Stimulated activated CD4-positive, alpha-beta T cell treated with anti-CD3 and anti-CD28 coated beads, Interleukin-1b, Interleukin-23, amount 100 ng/mL, for 24 hours (primary cell): ENCODE measurements at places on chromosomes 6 and 20.

DNA sequence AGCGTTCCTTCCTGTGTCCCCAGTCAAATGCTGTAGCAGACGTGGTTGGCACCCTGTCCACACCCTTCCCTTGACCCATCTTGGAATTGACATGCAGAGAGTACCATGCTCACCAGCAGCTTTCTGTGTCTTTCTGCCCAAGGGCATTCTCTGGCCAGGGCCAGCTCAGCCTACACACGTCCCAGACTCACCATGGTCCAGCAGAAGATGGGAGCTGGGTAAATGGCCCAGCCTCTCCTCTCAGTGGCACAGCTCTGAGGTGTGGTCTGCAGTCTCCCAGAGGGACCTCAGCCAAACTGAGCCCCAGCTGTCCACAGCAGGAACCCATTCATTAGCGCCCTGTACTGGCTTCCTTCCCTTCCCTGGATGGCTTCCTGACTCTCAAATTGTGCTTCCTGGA is 31.1 kb upstream of the BLCAP start:
- no peak for DNase-seq

DNA sequence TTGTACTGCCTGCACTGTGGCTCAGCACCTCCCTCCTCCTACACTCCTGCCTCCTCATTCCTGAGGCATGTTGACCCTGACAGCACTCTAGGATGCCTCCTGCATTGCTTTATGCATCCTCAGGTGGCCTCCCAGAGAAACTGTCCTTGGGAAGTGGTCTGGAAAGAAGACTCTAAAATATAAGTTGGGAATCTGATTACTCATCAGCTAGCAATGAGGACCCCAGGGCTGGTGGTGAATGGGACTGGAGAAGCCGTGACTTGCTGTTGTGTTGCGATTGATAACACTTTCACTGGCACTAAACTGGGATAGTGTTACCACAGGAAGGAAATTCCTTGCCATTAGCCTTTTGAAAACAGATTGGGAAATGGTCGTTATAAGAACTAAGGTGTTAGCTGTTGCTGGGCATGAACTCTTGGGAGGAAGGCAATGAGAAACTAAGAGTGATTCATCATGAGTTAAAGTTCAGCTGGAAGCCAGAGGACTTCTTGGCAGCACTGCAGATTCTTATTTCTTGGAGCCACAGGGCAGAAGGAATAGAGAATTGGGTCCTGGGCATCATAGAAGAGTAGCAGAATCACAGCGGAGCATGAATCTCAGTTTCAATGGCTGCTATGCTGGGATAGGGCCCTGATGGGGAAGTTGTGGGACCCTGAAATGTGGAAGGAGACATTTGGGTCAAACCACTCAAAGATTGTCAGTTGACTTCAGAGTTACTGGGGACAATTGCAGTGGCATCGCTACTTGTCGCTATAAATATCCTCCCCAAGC is 10.1 kb upstream of the SIRPD start:
- no peak for DNase-seq

GRCh38 chr20:36969478-36970186 is 18.1 kb upstream of the SAMHD1 start:
- no peak for DNase-seq

DNA sequence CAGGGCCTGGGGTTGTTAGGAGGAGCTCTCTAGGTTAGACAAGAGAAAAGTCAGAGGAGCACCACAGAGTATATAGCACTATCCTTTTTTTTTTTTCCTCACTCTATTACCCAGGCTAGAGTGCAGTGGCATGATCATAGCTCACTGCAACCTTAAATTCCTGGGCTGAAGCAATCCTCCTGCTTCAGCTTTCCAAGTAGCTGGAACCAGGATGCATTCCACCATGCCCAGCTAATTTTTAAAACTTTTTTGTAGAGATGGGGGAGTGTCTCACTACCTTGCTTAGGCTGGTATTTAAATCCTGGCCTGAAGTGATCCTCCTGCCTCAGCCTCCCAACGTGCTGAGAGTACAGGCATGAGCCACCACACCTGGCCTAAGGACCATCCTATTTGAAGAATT is 19.3 kb upstream of the AKIRIN2 start:
- DNase-seq, result no peak

- no peak for DNase-seq
These were observed 23.7 kb upstream of the TCP11 start for GRCh38 chr6:35164868-35165267.

DNA sequence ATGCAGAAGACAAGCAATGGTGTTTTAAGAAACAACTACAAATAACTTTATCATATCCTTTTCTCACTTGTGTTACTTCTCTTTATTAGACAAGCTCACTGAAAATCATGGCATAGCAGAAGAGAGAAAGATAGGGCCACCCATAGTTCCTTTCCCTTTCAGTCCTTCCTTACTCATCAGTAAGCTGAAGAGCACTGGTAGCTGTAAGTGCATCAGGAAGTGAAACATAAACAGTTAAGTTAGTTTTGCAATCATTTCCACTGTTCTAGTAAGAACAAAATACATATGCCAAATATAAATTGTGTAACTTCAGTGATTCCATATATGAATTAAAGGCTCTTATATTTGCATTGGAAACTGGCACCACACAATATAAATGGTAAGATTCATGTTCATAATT is 220.1 kb downstream of the HACE1 start:
- DNase-seq, result no peak
